LoVo (cell line): ENCODE measurements at places on chromosomes 13 and 19.

GRCh38 chr13:44389876-44390275 lies 16.3 kb downstream of the SERP2 start:
- DNase-seq: no peak

DNA sequence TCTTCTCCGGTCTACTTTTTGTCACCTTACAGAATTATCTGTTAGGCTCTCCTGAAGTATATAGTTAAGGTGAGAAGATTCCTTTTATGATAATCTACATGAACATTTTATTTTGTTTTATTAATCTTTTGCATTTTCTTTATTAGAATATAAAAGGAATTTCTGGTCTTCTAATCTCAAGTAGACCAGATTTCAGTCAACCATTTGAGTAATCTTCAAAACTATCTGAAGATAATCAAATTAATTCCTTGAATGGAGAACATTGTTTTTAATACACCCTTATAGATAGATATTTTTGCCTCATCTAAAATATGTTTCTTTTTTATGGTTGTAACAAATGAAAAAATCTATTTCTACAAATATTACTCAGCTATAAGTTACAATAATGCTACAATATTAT lies 381.7 kb upstream of the PCDH20 start:
- DNase-seq: no peak

GRCh38 chr19:48914181-48914580 lies 14.1 kb downstream of the NUCB1 start:
- DNase-seq: no peak

DNA sequence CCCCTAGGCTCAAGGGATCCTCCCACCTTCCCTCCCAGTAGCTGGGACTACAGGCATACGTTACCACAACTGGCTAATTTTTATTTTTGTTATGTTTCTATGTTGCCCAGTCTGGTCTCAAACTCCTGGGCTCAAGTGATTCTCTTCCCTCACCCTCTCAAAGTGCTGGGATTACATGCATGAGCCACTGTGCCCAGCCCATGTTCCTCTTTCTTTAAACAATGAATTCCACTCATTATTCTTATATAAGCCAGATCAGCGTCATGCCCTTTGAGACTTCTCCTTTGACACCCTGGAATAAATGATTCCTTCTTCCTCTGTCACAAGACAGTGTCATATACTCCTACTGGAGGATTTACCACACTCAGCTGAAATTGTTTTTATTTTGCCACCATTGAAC lies 519.9 kb upstream of the SPRY2 start:
- DNase-seq: no peak

DNA sequence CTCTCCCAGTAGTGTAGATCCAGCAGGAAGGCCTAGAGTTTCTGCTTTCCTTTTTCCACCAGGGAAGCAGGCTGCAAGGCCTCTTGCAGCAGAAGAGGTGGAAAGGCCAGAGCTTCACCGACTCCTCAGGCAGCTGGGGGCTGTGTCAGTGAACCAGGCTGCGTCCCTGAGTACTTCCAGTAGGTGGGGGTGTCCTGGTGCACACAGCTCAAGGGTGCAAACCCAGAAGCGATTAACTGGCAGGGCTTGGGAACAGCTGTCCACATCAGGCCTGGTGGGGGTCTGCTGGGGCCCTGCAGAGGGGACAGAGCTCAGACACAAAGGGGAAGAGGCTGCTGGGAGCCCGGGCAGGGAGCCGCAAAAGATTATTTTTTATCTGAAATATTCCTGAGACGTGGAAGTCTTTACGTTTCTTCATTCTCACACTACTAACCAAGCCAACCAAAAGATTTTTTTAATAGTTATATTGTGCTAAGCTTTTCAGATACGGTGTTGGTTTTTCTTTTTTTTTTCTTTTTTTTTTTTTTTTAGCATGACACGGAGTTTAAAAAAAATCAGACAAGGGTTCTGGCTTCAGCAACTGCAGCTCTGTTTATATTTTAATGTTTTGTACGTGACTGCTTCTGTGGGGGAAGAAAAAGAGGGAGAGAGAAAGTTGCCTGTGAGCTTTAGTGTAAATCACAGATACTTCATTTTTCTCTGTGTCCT lies 11.0 kb downstream of the TSHZ3 start:
- no peak for DNase-seq

DNA sequence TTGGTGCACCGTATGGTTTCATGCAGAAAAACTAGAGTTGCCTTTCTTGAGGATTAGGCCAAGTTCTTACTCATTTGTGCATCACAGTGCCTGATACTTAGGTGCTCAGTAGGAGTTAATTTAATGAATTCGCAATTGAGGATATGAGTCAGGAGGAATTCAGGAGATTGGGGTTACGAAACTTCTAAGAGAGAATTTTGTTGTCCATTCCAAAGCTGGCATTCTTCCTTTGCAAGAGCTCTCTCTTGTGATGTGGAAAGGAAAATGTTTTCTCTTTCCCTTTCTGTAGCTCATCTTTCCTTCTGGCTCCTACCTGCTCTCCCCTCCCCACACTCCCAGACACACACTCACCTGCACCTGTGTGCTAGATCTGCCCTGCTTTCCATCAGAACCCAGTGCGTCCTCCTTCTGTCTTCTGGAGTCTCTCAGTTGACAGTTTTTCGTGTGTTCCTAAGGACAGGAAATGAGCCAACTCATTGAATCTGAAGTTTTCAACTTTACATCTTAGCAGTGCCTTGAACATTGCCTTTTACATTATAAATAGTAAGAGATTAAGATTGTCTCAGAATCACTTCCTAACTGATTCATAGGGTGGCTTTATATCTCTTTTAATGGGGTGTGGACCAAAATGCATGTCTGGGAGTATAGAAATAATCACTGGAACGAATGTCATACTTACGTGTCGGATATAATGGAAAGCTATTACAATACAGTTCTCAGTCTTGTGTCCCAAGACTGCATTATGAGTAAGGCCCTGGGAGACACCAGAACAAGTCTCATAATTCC lies 19.7 kb upstream of the ERCC5 start:
- DNase-seq: no peak

GRCh38 chr19:21094347-21095025 lies 12.5 kb downstream of the ZNF714 start:
- no peak for DNase-seq
